Camera-type eye (tissue), 1 donor: ENCODE measurements at places on chromosomes 2 and 18. TPM values are rescaled to one million over a fixed set of nuclear protein-coding genes. Genes with fewer than 3 reads are reported as not detected.

Gene GAL3ST2
- total RNA-seq: 0.71 TPM

Gene ZNF514
- total RNA-seq: 38.0 TPM

Gene CAVIN2
- total RNA-seq: 39.8 TPM

Gene STEAP3
- 2.6 TPM for total RNA-seq

Gene RAB17
- 0.99 TPM for total RNA-seq

Gene CD207
- total RNA-seq: 5.3 TPM

Gene HSBP1L1
- total RNA-seq: 6.3 TPM

Gene GPAT2
- 1.3 TPM for total RNA-seq
